ENCODE measurements at places on chromosomes 1 and 21.
A peak's percentile ranks its signal among the peaks of the same experiment; 100 is the strongest.

GRCh38 chr1:221994274-221994698, 252.4 kb upstream of the DUSP10 start:
- DNase-seq = no peak

- DNase-seq = peak; percentile 66
Measured at GRCh38 chr1:215056584-215056983, 26.0 kb upstream of the KCNK2 start.

- DNase-seq = no peak
Measured at GRCh38 chr1:40309374-40310128, 7.5 kb downstream of the COL9A2 start.

DNA sequence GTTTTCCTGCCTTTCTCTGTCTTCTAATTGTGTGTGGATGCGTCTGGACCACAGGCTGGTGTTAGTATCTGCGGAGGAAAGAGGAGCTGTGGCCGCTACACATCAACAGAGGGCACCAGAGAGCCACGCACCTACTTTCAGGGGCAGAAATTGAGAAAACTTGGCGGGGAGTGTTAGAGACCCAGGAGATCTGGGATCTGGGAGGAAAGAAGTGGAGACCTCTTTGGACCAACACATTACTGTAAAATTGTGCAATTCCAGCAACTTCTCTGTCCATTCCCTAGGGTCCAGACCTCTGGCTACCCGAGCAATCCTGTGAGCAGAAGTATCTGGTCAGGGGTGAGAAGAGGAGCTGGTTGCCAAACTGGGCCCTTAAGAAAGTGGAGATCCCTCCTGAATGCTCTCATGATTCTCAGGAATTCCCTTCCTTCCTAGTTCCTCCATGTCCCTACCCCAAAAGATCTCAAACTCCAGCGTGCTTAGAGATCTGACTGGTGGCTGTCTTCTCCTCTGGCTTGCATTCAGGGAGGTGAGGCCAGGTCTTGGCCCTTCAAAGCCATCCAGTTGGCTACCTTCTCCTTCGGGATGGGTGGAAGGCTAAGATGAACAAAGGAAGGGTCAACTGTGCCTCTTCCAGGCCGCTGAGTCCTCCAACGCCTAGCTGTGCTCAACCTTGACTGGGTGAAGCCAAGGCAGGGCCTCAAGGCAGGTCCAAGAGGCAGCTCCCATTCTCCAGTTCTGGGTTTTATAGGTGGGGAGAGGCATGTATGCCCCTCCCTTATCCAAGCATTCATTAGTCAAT, 1.2 kb upstream of the KIRREL1 start:
- peak; percentile 61 for DNase-seq

DNA sequence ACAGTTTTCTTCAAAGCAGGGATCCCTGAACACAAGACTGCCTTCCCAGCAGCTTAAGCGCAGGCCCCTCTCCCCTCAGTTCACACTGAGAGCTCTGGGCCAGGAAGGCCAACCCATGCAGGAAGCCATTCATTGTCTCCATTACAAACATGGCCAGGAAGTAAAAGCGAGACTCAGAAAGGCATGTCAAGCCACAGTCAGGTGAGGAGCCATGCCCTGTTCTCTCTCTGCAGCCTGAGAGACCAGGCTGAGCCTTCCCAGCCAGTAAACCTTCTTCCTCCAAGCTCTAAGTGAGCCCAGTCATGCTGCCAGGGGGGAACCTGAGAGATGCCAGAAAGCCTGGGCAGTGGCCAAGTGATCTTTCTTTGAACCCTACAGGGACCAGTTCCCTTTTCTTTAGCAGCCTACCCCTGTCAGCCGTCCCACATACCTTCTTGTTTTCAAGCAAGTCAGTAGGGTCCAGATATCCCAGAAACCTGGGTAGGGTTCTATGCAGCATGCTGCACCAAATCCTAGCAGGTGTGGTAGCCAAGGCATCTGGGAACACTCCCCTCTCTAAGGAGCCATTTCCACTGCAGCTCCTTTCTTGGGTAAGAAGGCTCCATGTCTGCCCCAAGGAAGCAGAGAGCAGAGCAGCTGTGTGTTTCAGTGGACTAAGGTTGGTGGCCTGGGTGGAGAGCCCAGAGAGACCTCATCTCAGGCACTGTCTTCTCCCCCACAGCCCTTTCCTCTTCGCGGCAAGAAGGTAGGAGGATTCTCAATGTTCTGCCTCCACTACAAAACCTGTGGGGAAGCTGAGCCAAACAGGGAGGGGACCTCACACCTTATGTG, 977 bp downstream of the TRAF3IP3 start:
- DNase-seq = no peak

- DNase-seq = no peak
Measured at GRCh38 chr1:153360190-153360589, 2.5 kb downstream of the S100A9 start.

- no peak for DNase-seq
Measured at GRCh38 chr1:172423336-172423735, 2.9 kb downstream of the C1orf105 start.

- no peak for DNase-seq
Measured at GRCh38 chr1:222653178-222653827, 35.4 kb downstream of the MIA3 start.

- no peak for DNase-seq
Measured at GRCh38 chr1:74266001-74266400, 30.8 kb downstream of the TNNI3K start.

GRCh38 chr1:18632783-18633421, 2.3 kb downstream of the PAX7 start:
- DNase-seq = no peak

- DNase-seq = no peak
Measured at GRCh38 chr1:117122330-117123025, 929 bp upstream of the TRIM45 start.

DNA sequence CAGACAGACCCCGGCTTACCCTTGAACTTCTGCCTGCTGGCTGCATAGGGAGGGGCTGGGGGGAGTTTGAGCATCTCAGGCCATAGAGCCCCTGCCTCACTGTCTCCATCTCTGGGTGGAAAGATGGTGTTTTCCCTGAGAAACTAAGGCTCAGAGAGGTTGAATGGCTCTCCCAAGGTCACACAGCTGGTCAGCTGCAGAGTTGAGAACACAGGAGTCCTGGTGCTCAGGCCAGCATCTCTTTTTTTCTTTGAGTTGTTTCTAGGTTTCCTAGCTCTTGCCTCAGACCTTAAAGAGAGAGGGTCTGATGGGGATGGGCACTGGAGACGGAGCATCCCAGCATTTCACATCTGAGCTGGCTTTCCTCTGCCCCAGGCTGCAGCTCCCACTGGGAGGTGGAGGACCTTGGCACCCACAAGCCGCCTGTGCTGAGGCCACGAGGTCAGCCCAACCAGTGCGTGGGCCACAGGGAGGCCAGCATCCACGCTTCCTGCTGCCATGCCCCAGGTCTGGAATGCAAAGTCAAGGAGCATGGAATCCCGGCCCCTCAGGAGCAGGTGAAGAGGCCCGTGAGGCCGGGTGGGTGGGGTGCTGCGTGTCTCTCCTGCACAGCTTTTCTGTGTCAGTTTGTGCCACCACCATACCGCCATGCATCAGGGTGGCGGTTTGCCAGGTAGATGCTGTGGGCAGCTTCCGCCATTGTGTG, 21.8 kb downstream of the PCSK9 start:
- DNase-seq = no peak

- DNase-seq = peak; percentile 61
Measured at GRCh38 chr1:223233410-223234169, 90.5 kb upstream of the TLR5 start.

DNA sequence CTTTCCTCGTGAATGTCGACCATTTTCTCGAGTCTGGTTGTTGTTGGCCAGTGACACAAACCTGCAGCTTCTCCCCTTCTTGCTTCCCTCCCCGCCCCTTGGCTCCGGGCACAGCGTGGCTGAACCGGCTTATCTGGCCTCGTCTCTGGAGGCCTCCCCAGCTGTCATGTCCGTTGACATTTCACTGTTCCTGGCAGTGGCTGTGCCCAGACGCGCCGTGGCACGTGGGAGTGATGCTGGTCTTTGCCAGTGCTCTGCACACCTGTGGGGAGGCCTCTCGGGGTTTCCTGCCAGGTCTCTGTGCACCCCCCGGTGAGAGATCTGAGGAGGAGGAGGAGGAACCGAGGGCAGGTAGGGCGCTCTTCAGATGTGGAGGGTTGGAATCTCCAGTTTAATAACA, 23.7 kb downstream of the SKI start:
- DNase-seq = no peak

DNA sequence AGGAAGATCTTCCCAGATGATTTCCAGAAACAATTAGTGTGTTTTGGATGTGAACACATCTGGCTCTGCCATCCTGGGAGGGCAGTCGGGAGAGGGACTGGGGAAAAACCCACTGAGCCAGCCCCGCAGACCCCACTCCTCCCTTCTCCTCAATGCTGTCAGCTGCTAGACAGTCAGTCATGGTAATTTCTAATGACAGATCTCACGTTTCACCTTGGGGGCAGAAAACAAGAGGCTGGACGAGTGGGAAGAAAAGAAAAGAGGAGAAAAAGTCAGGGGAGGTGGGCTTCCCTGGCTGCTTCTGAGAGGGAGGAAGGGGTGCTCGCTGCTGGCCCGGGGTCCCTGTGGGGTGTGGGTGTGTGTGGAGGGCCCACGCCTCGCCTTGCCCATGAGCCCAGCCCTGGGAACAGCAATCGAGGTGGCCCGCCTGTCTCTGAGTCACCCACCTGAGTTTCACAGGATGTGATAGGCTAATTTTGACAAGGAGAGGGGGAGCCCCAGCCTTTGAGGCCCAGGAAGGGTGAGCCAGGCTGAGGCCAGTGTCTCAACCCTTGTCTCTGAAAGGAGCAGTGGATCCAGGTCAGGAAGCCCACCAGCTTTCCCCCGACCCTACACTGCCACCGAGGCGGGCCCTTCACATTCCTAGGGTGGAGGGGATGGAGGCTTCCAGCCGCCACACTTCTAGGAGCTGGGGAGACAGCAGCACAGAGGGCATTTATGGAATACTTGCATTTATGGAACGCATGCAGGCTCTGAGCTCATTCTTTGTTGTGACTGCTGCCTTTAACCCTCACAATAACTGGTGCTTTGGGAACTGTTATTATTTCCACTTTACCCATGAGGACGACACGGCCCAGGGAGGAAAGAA, 49.1 kb upstream of the IFNLR1 start:
- DNase-seq = no peak

GRCh38 chr1:77614037-77614436, 68.4 kb downstream of the ZZZ3 start:
- no peak for DNase-seq

DNA sequence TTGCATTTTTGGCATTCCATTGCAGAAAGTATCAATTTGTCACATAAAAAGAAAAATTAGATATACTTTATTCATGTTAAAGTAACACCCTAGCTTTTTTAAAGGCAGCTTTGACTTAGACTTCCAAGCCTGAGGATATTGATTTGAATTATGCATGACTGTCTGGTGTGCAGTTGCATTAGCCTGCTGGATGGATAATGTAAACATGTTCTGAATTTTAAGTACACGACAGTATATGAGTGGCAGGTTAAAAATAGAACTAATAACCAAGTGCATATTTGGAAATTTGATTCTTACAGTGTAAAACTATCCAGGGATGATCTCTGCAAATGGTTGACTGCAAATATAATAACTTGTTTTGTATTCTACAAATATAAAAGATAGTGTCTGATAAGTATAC, 124.0 kb downstream of the SYT14 start:
- no peak for DNase-seq

GRCh38 chr1:51255331-51255730, 19.3 kb downstream of the RNF11 start:
- DNase-seq = no peak

- DNase-seq = peak; percentile 26
Measured at GRCh38 chr1:91683598-91683951, 182.9 kb downstream of the CDC7 start.

- no peak for DNase-seq
Measured at GRCh38 chr1:51097171-51097570, 4.9 kb upstream of the C1orf185 start.

- no peak for DNase-seq
Measured at GRCh38 chr1:54989473-54989872, 9.0 kb downstream of the TMEM61 start.

GRCh38 chr1:55522353-55522903, 307.3 kb upstream of the USP24 start:
- no peak for DNase-seq

DNA sequence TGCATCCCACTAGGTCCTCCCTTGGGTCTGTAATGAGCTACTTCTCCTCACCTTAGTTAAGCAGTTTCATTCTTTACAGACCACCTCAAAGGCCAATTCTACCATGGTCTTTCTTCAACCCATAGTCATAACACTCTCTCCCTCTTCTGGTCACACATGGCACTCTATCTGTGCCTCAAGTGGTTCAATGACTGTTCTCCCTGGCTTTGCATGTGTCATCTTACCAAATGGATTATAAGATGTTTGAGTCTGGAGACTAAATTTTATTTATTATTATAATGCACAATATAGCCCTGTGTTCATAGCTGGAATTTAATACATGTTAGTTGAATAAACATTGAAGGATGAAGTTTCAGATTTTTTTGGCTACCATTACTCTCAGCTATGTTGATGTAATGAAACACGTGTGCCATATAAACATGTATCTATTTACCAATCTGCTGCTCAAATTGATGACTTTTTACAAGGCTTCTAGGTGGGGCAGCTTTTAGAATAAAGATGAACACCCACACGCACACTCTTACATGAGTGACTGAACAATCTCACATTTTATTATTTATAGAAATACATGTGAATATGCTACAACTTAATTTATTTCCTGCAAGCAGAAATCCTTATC, 102.1 kb downstream of the RUNX1 start:
- no peak for DNase-seq

Measured in AG10803 (cell line).